Cerebellar nuclear complex (tissue), 1 donor: ENCODE measurements at places on chromosomes 1 and 21.

GRCh38 chr1:1835546-1835945 lies 55.3 kb downstream of the GNB1 start:
- no peak for DNase-seq

DNA sequence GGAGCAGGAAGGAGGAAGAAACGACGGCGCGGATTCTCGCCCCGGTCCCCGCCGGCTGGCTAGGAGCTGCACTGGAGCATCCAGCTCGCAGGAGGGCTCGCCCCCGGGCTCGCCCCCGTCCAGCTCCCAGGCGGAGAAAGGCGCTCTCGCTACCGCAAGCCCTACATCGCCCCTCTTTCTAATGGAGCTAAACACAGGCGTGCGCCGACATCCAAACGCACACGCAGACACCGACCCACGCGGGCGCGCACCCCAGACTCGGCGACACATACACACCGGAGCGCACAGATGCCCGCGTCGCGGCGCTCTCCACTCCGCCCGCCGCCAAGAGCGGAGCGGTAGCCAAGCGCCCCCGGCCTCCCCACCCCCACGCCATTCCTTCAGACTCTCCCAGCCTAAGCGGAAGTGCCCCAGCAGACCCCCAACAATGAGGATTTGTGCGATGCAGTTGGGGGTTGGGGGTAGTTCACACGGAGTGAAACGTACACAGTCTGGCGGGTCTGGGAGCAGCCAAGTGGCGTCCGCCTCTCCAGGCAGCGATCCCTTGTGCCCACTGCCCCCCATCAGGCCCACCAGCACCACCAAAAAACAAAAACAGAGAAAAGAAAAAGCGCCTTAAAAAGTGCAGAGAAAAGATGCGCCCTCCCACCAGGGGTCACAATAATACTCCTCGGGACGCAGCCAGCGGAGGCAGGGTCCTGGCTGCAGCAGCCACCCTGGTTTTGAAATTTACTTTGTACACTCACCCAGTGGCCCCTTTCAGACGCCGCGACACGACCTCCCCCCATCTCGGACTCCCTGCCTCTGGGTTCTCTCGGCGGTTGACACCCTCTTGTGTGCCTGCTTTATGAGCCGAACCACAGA lies 1.4 kb downstream of the DAB1 start:
- no peak for DNase-seq

- DNase-seq: no peak
These were observed 16.6 kb upstream of the ATP2B4 start for GRCh38 chr1:203609979-203610493.

GRCh38 chr1:96845464-96845863 lies 123.9 kb downstream of the PTBP2 start:
- DNase-seq: no peak

DNA sequence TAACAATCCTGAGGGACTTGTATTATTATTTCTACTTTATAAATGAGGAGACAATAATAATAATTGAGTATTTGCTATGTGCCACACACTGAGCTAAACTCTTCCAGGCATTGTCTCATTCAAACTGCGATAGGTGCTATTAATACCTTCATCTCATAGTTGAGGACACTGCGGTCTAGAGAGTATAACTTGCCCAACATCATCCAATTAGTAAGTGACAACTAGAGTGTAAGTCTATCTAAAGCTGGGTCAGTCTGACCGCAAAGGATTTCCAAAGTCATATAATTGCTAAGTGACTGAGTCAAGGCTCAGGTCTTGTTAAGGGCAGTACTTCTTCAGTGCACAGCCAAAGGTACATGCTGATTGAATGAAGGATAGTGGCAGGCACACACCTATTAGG lies 9.7 kb downstream of the BCL9 start:
- no peak for DNase-seq

DNA sequence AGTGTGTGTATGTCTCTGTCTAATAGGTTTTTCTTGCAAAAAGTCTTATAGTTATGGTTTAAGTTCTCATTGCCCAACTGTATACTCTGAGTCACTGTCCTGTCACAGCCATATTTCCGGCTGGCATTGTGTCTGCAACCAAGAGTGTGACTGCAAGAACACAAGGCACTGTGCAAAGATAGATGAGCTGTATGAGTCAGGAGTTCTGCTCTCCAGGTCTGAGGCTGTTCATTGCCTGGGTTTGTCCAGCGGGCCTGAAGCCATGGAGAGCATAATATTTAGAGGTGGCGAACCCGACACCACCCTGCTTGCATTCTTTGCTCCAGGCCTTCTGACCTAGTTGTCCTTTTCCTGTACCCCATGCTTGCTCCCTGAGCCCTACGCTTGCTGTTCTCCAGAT lies 50.9 kb upstream of the CNIH3 start:
- DNase-seq: no peak

- DNase-seq: no peak
These were observed 315.7 kb upstream of the USP25 start for GRCh38 chr21:15414057-15414456.

- DNase-seq: no peak
These were observed 3.0 kb upstream of the ID3 start for GRCh38 chr1:23562137-23562876.

- DNase-seq: no peak
These were observed 39.5 kb downstream of the XCL2 start for GRCh38 chr1:168504064-168504837.

GRCh38 chr21:31180256-31181081 lies 142.2 kb upstream of the KRTAP19-8 start:
- DNase-seq: no peak

- peak; percentile 89 for DNase-seq
These were observed 17.4 kb downstream of the PLOD1 start for GRCh38 chr1:11951901-11952300.

DNA sequence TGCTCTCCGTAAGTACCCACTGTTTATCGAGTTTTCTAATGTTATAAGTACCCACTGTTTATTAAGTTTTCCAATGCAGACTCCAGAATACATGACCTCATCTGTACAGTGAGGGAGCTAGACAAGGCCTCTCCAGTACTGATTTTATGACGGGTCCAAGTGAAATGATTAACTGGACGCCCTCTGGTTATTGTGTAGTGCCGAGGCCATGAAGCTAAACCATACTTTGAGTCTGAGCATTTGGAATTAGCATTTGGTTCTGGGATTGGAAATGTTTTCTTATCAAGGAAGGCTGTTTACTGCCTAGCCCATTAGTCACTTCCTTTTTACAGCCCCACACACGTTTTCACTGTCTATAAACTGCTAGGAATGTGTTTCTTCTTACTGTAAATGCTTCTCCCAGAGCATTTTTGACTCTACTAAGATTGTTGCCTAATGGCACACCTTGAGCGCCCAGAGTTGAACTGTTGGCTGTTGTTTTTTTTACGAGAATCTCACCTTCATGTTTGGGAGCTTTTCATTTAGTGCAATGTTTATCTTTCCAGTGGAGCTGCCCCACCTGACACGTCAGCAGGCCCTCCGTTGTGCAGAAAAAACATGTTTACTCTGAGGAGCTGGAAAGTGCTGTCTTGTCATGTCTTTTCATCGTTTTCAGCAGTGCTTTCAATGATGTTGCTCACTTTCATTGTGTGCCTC lies 26.9 kb downstream of the SPATA46 start:
- no peak for DNase-seq

DNA sequence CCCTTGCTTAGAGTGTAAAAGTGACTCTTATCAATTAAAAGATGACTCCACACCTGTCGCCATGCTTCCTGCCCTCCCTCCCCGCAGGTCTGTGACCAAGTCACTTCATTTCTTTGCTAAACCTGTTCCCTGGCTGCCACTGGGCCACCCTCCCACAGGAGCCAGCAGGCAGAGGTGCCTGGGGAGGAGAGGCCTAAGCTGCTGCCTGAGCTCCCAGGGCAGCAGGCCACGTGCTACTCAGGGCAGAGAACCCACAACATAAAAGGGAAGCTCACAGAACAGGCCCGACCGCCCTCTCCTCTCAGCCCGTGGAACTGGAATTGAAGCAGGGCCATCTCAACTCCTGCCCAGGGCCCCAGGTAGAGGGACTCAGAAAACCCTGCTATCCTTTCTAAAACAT lies 4.9 kb downstream of the C1orf198 start:
- DNase-seq: no peak

- DNase-seq: no peak
These were observed 127.9 kb downstream of the CCDC185 start for GRCh38 chr1:223521150-223521549.

DNA sequence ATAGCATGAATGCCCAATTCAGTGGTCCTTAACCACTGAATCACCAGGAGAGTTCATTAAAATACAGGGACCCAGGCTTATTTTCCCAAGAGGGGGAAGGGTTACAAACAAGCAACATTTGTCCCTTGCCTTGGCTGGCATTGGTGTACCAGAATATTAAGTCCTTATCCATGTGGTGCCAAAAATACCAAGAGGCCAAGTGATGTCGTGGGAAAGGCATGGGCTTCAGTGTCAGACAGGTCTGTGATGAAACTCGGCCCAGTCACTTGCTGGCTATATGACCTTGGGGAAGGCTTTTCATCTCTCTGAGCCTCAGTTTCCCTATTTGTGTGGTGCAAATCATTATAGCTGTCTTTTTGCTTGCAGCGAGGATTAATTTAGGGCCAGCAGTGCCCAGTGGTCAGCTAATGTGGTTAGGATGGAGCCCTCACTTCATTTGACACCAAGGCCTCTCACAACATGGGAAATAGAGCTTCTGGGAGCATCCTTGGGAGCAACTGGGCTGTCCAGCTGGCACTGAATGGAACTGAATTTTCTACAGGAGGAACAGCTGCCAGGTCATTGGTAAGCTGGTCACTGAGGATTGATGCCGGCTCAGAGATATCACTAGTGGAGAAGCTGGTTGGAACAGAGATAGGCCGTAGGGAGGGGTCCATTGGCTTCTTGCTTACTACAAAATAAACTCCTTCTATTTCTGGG lies 77.2 kb upstream of the PPP2R5A start:
- DNase-seq: no peak

DNA sequence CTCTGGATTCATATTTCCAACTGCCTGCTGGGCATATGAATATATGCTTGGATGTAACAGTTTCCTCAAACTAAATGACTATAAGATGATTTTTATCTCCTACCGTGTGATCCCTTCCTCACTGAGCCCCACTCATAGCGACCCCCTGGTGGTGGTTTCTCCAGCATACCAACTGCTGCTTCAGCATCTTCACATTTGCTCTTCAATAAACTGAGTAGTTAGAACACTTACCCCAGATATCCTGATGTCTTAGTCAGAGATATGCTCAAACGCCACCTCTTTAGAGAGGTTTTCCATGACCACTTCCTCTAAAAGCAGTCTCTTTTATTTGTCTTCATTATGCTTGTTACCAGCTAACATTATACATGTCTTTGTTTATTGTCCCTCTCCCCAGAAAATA lies 10.2 kb upstream of the HNRNPR start:
- DNase-seq: no peak
